ENCODE measurements at places on chromosomes 4 and X.
A peak's percentile ranks its signal among the peaks of the same experiment; 100 is the strongest.

DNA sequence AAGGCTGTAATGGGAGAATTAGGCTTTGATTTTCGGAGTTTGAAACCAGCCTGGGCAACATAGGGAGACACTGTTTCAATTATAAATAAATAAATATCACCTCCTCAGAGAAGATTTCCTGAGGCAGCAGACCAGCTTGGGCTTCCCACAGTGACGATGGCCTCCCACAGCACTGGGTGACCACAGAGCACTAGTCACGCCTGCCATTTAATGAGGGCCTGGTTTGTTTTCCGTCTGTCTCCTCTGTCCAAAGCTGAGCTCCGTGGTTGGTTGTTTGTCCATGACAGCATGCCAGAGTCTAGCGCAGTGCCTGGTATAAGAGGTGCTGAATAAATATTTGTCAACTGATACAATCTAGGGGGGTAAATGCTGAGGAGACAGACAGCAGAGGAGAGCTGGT is 10.4 kb upstream of the PDGFRA start:
- no peak for DNase-seq

- peak; percentile 79 for DNase-seq
Observed at GRCh38 chrX:102899940-102900916, 36.8 kb upstream of the RAB40AL start.

DNA sequence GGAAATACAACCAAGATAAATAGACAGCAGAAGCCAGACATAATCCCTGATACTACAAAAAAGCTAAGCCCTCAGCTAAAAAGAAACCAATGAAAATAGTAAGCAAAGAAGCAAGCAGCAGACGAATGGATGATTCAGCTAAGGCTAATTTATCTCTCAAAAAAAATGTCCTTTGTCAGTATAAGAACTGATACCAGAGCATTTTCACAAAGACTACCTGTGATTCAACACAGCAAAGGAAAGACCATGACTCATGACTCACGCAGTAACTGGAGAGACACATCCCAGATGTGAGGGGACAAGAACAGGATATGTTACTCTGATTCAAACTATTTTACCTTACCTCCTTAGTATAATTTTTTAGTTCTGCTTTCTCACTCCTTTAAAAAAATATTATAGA is 22.7 kb upstream of the TMPRSS11F start:
- no peak for DNase-seq

DNA sequence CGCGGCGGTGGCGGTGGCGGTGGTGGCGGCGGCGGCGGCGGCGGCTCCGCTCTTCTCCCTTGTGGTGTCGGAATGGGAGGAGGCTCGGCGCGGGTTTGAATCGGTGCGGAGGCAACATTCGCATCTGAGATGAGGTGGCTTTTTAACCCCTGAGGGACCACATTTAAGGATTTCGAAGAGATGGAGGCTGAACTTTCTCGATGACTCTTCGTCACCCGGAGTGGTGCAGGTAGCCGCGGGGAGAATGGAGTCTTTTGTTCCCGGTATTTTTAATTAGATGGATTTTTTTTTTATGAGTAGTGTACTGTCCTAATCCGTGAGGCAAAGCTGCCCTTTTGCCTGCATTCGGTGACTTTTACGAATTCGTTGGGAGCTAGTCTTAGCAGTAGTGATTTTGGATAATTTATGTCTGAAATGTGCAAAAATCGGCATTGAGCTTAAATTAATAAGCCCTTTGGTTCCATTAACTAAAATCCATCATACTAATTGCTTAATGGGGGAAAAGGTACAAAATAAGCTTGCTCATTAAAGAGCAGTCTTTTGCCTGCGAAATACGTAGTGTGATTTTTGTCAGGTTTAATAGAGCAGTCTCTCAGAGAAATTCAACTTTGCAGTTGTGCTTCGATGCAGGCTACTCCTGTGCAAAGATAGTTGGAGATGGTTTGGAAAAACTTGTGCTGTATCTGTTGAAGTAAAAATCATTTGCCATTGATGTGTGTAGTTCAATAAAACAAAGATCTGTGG is 206.2 kb downstream of the TENM3 start:
- peak; percentile 42 for DNase-seq

DNA sequence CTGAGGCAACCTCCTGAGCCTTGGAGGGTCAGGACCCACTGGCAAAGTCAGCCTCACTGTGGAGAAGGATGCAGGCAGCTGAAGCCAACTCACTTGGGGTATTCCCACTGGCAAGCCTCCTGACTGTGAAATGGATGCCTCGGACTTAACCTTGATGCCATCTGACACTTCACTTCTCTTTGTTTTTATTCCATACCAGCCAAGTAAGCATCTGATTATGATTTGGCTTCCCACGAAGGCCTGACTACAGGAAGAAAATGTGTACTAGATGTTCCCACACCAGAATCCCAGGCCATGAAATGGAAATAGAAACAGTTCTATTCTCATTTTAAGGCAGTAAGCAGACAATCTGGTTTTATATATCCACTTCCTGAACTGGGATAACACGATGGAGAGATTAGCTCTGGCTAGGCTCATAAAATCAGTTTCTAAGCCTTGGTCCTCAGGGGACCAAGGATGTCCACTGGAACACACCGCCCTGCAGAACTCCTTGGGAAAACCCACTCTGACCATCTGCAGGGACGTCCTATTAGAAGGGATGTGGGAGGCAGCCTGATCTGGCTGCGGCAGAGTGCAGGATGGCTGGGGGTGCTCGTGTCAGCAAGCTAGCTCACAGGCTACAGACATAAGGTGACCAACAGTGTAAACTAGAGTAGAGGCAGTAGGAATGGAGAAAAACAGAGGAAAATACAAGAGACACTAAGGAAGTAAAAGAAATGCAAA is 89.3 kb downstream of the TSPAN5 start:
- no peak for DNase-seq

GRCh38 chrX:129724754-129725153 is 14.0 kb upstream of the XPNPEP2 start:
- DNase-seq, result no peak

DNA sequence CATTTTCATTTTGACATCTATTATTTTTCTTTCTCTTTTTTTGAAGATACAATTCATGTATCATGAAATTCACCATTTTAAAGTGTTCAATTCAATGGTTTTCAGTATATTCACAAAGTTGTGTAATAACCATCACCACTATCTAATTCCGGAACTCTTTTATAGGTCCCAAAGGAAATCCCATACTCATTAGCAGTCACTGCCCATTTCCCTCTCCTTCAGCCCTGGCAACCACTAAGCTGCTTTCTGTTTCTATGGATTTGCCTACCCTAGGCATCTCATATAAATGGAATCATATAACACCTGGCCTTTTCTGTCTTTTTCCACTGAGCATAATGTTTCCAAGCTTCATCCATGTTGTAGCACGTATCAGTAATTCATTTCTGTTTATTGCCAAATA is 3.2 kb upstream of the FGF2 start:
- no peak for DNase-seq

DNA sequence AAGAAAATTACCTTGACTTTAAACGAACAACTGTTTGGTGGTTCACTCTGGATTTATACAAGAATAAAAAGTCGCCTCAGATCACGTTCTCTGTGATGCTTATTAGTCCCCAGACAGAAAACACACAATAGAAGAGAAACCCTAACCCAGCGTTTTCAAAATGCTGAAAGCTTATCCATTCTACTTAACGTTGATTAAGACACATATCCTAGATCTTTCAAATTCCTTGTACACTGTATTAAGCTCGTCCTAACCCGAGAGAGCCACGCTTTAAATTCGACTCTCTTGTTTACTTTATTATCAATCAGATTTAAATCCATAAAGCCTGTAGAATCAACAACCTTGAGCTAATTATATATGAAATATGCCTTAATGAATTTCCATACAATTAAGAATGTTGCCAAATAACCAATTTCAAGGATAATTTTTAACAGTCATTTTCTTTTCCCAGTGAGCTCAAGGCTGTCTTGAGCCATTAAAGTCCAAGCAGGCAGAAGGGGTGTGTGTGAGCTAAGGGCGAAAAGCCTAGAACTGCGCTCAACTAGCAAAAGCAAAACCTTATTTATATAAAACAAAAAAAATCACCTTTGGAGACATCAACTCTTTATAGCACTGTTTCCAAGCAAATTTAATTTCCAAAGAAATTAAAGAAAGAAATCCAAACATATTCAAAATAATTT is 981 bp upstream of the PITX2 start:
- no peak for DNase-seq

DNA sequence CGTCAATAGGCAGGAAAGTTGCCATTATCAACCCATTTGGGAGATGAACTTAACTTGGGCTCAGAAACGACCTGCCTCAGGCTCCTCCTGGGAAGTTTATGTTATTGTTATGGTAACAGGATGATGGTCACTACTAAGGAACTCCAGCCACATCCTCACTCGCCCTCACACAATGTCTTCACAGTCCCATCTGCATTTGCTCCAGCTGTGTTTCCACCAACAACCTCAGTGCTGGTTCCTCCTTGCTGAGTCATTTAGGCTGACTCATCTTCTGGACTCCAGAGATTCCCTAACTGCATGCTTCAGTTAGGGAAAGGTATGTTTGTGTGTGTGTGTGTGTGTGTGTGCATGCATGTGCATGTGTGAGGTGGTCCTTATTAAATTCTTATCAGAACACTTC is 293.4 kb upstream of the BOD1L1 start:
- no peak for DNase-seq
